ENCODE measurements at places on chromosomes 4 and X. TPM values are rescaled to one million over a fixed set of nuclear protein-coding genes. Genes with fewer than 3 reads are reported as not detected.

GRCh38 chrX:100090931-100091330 is 319.1 kb downstream of the PCDH19 start:
- no peak for DNase-seq

DNA sequence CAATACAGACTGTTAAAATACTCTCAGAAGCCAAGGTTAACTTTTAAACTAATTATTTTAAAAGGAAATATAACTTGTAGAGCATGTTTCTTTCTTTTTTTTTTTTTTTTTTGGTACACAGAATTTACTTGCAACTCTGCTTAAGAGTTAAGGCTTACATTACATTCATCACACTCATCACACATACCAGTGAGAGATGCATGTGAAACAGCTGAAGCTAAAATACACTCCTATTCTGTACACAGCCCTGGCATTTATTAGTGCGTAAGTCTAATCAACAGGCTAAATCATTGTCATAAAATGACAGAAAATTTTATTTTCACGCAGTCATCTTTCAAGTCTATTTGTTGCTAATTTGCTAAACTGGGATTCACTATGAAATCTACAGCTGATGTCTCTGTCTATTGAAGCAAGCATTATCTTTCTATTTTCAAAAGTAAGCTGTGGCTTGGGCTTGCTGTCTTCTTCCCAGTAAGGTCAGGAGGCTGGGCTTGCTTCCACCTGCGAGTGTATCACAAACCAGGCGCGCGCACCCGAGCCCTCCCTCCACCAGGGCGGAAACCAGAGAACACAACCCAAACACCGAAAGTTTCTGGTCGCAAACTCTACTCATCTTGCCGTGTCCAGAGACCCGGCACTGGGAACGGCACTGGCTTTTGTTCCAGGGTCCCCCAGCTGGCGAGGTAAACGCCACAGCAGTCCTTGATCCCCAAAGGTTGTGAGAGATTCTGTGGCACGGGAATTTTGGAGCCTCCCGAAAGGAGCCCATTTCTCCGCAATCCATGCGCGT is 3.9 kb downstream of the MAML3 start:
- peak; percentile 68 for DNase-seq

DNA sequence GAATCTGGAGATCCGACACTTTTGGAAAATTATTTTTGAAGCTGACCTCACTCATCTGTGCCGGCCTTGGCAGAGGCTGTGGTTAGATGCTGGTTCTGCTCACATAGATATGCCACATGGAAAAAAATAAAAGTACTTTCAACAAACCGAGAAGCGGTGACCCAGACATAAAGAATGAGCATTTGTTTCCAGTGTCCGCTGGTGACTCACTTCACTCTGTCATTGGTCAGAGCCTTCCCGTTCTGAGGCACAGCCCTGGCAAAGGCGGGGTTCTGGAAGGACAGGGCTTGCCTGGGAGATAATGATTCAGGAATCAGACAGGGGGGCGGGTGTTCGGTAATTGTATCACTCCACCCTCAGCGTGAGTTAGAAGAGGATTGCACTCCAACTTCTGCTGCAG is 172.4 kb upstream of the MXRA5 start:
- peak; percentile 47 for DNase-seq

DNA sequence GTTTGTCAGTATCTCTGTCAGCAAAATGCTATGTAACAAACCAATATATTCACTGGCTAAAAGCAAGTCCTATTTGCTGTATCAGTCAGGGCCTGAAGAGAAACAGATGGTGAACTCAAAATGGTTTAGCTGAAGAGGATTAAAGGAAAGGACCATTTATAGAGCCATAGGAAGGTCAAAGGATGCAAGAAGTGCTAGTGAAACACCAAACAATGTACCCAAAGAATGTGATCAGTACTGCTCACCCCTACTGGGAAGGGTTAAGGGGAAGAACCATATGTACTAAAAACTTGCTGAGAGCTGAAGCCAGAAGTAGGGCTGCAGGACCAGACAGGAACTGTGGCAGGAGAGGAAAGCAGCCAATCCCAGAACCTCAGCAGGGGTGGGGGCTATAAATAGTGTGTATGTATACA is 479.3 kb downstream of the INPP4B start:
- DNase-seq: no peak

- no peak for DNase-seq
Observed at GRCh38 chrX:140836874-140837273, 127.3 kb downstream of the LINC00632 start.

- DNase-seq: no peak
Observed at GRCh38 chrX:107272431-107272921, 66.1 kb downstream of the DNAAF6 start.

Gene RBM47
- 309 TPM for total RNA-seq

Gene H2BW2
- total RNA-seq: not detected

Gene ZC4H2
- 15.0 TPM for total RNA-seq

Gene AMOT
- 8.3 TPM for total RNA-seq

Gene FAM133A
- not detected for total RNA-seq

Gene DTHD1
- 1.4 TPM for total RNA-seq

Gene PSAPL1
- total RNA-seq: not detected
